ENCODE measurements at places on chromosomes 11 and 22.

DNA sequence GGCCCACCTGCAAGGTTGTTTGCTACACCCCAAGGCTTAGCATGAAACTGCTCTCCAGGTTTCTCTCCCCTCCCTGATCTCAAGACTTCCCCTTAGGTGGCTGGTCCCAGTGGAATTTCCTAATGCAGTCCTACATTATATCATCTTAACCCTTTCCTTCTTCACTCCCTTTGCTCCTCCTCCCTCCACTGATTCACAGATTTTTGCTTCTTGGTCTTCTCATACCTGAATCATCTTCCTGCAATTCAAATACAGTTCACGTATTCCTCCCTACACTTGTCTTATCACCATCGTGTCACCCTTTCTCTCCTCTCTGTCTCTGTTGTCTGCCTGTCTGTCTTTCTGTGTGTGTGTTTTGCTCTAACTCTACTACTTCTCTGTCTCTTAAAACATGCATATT, 17.0 kb downstream of the MMP10 start:
- no peak for DNase-seq

DNA sequence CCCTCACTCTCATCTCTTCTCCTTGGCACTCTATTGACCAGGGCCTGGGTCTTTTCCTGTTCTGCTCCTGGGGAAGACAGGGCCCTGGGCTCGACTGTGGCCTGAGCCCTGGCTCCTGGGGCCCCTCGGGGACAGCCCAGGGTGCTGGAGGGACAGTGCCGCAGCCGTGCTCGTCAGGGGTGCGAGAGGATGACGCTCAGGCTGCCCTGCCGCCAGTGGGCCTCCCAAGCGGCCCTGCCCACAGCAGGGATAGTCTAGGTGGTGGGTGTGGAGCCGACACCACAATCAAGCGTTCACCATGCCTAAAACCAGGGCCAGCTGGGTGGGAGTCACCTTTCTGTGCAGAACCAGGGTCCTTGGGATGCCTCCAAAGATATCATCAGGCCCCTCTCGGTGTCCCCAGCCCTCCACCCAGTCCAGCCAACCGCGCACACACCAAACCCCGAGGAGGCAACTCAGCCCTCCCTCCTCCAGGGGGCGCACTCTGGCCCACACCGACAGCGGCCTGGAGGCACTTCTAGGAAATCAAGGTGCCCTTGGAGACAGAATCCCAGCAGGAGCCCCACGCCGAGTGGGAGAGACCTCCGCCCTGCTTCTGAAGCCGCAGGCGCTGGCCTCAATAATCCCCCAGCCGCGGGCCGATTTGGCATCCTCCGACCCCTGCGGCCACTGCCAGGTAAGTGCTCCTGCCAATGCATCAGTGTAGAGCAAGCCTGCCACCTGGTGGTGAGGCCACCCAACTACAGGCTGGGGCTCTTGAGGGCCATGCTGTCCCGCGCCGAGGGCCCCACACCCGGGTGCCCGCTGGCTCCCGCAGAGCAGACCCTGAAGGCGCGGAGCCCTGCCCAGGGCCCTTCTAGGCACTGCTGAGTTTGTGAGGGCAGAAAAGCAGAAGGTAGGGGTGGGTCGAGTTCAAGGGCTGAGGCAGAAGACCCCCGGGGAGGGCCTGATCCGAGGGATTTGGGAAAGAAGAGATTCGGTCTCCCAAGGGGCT, 496.4 kb downstream of the BUD13 start:
- no peak for DNase-seq

- no peak for DNase-seq
Observed at GRCh38 chr11:93869830-93870229, 19.4 kb upstream of the VSTM5 start.

DNA sequence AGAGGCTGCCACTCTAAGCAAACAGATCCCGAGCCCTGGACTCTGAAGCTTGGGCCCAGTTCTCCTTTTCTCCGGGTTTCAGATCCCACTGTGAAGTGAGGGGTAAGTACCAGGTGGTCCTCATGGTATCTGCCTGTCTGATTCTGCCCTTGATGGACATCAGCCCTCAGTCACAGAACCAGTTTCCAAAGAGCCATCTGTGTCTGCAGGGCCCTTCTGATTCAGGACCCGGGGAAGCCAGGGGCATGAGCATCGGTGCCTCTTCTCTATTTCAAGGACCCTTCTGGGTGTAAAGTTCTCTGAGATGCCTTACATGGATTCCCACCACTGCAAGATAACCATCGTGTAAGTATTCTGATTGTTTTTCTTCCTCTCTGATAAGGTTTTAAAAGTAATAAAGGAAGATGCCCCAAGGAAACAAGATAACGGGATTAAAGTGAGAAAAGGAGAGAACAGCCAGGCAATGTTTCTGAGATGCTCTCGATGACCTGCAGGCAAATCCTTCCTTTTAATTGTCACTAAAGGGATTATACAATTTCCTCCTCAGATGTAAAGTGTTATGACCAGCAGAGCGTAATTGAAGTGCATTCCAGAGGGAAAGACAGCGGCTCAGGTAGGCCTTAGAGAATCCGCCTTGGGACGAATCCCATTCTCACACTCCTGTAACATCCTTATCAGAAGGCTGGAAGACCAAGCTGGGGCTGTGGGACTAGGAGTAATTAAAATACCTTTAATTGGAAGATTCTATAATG, 924.3 kb downstream of the TBC1D22A start:
- DNase-seq, result no peak

GRCh38 chr11:109641549-109641948, 219.6 kb downstream of the C11orf87 start:
- no peak for DNase-seq

- no peak for DNase-seq
Observed at GRCh38 chr22:25327018-25327755, 107.7 kb downstream of the CRYBB2 start.

DNA sequence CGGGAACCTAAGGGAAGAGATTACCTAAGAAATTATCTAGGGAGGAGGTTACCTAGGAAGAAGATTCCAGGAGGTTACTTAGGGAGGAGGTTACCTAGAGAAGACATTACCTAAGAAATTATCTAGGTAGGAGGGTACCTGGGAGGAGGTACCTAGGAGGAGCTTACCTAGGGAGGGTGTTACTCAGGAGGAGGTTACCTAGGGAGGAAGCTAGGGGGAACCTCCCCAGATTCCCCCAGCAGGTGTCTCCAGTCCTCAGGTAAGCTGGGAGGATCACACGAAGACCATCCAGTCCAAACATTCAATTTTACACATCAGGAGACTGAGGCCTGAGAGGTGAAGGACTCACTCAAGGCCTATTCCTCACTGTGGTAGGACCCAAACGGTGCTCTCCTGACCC, 482.8 kb downstream of the TBC1D22A start:
- no peak for DNase-seq

- no peak for DNase-seq
Observed at GRCh38 chr11:66195867-66196266, 72.6 kb upstream of the RAB1B start.

GRCh38 chr11:112520354-112520753, 259.7 kb upstream of the PLET1 start:
- no peak for DNase-seq

DNA sequence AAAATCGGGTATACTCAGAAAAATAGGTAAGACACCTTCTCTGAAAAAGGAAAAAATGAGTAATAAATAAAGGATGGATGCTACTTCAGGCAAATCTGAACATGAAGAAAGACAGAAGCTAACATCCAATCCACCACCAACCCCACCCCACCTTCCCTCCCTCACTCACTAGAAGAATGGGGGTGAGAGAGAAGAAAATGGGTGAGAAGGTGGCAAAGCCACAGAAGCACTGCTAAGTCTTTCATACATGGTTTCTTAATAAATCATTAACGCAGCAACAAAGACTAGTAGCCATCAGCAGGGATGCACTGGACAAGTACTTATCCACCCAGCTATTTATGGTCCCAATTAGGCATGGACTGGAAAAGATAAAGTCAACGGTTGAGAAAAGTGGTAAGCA, 5.9 kb downstream of the FHIP1B start:
- no peak for DNase-seq

- no peak for DNase-seq
Observed at GRCh38 chr11:68036141-68036716, 2.6 kb upstream of the TCIRG1 start.

DNA sequence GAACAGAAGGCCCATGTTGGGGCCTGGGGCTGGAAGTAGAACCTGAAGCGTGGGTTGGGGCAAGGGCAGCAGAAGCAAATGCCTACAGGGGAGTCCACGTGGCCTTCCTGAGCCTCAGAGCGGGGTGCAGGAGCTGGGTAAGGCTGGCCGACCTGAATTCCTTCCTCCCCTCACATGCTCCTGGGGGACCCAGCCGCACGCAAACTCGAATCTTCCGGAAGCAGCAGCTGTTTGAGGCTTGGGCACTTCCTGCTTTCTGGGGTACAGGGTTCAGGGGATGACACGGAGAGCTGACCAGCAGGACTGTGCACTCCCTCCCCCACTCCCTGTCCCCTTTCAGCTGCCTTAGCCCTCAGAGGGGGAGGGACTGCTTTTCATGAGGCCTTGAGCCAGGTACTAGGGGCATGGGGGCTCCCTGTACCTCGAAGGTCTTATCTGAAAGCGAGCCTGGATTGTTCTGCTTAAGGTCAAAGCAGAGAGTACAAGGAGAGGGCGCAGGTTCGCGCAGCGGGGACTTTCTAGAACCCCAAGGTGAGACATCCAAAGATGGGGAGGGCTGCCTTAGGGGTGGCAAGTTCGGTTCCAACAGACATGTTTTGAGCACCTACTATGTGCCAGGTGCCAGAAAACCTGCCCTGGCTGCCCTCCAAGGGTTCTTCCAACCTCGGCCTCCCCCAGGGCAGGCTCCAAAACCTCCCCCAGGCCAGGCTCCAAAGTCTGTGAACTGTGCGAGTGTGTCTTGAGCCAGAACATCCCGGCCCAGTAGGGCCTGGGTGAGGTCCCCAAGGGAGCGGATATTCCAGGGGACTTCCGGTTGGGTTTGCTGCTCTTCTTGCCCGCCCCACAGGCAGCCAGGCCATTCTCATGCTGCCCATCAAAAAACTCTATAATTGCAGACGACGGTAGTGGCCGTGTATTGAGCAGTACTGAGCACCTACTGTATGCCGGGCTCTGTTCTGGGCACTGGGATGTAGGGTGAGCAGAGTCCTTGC, 1.7 kb downstream of the NCF4 start:
- DNase-seq, result no peak

GRCh38 chr11:118434553-118435289, 1.6 kb upstream of the KMT2A start:
- DNase-seq, result no peak

GRCh38 chr22:36700711-36701670, 2.6 kb downstream of the CACNG2 start:
- DNase-seq, result no peak

DNA sequence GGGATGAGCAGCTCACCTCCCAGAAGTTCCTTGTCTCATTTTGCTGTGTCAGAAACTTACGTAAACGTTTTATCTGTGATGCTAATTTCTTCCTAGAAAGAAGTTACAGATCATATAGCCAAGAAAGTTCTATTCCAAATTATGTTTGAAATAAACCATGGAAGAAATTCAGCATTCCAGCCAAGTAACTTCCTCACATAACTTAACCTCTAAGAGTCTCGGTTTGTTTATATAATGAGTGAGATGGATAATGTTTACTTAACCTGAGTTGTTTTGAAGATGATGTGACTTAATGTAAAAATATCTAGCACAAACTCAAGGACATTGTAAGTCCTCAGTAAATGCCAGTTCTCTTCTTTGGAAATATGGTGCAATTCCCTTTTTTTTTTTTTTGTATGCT, 8.9 kb upstream of the MUC15 start:
- no peak for DNase-seq

DNA sequence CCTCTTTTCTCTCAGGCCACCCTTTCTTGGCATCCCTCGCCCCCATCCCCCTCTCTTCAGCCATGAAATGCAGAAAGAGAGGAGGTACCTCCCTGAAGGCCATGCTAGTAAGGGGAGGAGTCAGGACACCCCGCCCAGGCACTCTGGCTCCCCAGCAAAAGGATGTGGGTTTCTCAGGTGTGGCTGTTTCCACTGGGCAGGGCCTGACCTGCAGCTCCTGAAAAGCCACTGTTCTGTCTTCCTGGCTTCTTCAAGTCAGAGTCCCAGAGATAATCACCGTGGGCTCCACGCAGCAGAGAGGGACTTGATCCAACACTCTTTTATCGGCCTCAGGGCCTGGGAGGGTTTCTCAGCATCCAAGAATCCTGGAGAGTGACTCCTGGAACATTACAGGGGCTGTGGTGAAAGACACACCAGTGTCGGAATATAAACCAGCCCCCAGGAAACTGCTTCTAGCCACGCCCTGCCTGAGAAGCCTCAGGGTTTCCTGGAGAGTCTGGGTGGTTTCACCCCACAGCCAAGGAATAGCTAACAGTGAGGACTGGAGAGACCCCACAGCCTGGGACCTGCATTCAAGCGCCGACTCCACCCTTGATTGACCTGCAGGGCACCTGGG, 45.7 kb upstream of the TSPAN18 start:
- no peak for DNase-seq

- DNase-seq, result no peak
Observed at GRCh38 chr22:50508897-50509296, 873 bp downstream of the NCAPH2 start.

GRCh38 chr22:28779833-28780232, 7.3 kb downstream of the CCDC117 start:
- no peak for DNase-seq

GRCh38 chr22:42964994-42965699, 49.8 kb downstream of the PACSIN2 start:
- DNase-seq, result no peak

DNA sequence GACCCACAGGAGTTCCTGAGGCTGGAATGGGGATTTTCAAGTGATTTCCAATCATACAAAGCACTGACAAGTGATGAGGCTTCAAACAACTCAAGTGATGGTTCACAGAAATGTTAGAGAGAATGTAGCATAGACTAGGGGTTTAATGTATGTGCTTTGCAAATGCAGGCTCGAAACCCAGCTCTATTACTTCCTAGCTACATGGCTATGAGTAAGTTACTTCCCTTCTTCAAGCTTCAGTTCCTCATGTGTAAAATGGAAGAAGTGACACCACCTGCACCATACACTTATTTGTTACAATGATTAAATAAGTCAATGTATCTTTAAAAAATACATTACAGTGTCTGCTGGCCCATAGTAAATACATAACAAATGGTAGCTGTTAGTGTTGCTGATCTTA, 139.8 kb downstream of the CCDC81 start:
- DNase-seq, result no peak

DNA sequence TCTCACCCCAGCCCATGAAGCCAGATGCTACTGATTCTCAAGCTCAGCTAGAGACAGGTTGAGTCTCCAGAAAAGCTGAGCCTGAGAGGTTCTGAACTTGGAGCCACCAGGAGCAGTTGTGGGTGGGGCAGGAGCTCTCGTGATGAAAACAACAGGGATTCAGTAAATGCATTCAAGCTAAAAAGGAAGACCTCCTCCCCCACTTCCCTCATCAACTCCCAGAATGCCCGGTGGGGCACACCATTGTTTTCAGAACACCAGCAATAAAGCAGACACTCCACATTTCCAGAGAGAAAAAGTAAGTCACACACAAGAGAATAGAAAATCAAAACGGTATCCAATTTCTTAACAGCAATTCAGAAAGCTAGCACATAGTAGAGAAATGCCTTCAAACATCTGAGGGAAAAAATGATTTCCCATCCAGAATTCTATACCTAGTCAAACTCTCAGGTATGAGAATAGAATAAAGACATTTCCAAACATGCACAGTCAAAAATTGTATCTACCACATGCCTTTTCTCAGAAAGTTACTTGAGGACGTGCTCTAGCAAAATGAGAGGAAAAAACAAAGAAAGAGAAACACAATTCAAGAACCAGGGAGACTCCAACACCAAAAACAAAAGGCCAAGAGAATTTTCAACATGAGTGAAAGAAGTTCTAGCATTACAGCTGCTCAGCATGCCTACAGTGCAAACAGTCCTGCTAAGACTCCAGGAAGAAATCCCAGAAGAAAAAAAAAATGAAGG, 56.8 kb downstream of the CDKN1C start:
- no peak for DNase-seq
